ENCODE measurements at places on chromosomes 2 and 18. TPM values are rescaled to one million over a fixed set of nuclear protein-coding genes. Genes with fewer than 3 reads are reported as not detected.

The CHRNA1 gene
- total RNA-seq: 0.23 TPM

GRCh38 chr2:23427976-23428375, 43.0 kb downstream of the KLHL29 start:
- DNase-seq: no peak

DNA sequence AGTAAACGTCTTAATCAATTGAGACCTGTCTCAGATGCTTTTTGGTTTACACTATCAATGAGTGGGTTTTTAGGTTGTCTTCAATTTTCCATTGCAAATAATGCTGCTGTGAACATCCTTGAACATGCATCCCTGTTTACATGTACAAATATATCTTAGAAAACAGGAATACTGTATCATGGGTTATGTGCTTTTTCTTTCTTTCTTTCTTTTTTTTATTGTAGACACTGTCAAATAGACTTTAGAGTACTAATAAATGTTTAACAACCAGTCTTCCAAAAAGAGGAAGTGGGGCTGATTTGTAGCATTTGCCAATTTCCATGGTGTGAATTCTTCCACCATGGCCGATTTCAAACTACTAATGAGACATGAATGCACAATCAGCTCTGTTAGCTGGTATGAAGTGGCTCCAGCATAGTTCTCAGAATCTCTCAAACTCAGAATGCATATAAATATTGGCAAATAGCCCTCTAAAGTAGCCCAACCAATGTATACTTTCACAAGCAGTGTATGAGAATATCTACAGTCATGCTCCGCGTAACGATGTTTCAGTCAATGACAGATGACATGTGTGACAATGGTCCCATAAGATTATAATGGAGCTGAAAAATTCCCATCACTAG, 50.3 kb upstream of the B3GNT2 start:
- DNase-seq: no peak

DNA sequence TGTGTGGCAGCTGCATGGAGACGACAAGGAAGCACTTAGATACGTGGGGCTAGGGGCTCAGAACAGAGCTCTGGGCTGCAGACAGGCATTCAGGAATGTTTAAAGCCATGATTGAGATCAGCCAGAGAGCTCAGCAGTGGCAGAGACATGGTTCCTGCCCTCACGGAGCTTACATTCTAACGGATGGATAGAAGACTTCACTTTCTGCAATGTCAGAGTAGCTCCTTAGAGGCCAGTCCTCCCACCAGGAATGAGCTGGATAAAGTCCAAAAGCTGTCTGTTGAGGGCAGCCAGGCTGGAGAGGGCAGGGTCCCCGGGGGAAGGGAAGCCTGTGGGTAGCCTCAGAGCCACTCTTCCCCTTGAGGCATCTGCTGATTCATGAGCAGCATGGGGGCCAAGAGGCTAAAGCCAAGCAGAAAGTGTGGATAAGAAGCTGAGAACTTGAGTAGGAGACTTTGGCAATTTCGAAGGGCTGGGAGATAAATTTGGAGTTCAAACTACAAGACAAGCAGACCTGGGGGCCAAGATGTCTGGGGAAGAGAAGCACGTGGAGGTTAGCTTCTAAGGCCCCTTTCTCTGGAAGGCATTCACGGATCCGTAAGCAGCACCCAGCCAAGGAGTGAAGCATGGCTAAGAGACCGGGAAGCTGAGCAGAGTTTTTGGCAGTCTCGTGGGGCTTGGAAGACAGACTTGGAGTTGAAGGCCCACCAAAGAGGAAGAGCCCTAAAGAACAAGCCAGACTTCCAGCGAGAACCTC, 9.7 kb upstream of the CIB4 start:
- DNase-seq: no peak

DNA sequence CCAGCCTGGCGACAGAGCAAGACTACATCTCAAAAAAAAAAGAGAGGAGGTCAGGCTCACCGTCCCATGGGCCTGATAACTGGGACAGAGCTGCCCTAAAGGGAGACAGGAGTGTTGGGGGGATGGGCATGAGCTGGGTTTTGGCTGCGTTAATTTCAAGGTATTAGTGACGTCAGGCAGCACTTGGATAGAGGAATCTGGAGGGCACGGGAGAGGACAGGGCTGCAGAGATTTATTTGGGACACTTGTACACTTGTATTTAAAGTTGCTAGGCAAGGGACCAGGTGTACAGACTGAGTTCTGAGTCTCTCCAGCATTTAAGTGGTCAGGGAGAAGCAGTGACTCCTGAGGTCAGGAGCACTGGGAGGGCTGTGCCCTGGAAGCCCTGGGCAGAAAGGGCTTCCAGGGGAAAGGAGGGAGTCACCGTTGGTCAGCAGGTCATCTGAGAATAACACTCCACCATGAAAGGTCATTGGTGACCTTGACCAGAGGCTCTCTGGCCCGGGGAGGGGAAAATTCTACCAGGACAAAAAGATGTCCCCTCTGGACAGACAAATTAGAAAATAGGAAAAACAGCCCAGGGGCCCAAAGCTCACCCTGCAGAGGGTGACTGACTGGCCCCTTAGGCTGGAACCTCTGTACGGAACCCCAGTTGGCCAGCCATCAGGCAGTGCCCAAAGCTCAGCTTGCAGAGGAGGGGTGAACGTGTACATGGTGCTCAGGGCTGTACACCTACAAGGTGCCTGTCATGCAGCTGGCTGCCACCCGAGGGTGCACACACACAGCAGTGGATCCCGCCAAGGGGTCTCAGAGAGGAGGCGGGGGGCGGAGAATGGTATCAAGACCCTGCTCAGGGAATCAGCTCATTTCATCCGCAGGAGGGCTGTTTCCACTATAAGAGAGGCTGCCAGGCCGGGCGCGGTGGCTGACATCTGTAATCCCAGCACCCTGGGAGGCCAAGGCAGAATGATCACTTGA, 23.0 kb upstream of the CNNM3 start:
- no peak for DNase-seq

DNA sequence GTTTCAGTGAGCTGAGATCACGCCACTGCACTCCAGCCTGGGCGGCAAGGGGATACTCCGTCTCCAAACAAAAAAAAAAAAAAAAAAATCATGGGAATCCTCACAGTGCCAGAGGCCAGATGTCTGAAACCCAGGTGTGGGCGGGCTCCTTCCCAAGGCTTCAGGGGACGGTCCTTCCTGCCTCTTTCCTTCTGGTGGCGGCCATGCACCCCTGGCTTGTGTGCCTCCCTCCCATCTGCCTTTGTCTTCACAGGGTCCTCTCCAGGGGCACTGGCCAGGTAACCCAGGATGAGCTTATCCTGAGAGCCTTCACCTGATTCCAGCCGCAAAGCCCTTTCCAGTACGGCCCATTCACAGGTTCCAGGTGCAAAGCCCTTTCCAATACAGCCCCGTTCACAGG, 40.9 kb upstream of the GPC1 start:
- no peak for DNase-seq

Data from PC-3 (cell line).